HAP-1 (cell line): ENCODE measurements at places on chromosomes 4 and X.
A peak's percentile ranks its signal among the peaks of the same experiment; 100 is the strongest.

DNA sequence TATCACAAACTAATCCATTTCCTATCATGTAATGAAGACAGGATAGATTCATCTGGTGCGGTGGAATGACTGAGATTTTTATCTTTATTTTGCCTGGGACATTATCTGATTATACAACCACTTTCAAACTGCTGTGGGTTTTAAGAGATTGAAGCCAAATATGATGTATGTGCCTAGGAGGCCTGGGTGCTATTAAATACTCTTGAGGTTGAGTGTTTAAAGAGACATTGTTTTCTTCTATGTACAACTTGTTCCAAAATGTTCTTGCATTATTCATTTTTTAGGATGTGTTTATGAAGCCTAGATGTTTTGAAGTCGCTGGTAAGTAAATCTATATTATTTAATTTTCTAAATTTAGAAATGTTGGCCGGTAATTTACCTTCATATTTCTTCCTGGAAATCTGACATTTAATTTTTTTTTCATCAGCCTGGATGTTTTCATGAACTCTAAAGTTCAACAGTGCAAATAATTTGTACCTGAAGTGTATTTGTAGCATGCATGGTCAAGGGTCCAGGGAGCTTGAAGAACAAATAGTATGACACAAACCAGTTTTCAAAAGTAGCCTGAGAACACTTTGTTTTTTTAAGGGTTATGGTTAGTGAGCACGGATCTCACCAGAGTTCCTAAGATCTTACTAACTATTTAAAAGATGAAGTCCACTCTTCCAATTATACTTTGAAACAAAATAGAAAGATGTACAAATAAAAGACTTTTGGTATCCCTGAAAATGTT lies 72.8 kb upstream of the ATP8A1 start:
- no peak for DNase-seq

DNA sequence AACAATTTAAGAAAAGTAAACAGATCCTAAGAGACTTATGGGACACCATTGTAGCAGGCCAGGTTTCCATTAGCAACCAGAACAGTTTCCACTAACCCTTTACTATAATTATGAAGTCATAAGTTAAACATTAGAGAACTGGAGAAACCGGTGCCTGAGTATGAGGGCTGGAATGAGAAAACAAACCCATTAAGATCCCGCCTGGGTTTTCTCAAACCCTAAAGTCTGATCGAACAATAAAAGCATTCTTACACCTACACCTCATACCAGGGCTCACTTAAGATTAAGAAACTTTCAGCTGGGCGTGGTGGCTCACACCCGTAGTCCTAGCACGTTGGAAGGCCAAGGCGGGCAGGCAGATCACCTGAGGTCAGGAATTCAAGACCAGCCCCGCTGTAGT lies 13.7 kb upstream of the DHX15 start:
- no peak for DNase-seq

GRCh38 chr4:148059617-148060180 lies 327.8 kb downstream of the ARHGAP10 start:
- no peak for DNase-seq

DNA sequence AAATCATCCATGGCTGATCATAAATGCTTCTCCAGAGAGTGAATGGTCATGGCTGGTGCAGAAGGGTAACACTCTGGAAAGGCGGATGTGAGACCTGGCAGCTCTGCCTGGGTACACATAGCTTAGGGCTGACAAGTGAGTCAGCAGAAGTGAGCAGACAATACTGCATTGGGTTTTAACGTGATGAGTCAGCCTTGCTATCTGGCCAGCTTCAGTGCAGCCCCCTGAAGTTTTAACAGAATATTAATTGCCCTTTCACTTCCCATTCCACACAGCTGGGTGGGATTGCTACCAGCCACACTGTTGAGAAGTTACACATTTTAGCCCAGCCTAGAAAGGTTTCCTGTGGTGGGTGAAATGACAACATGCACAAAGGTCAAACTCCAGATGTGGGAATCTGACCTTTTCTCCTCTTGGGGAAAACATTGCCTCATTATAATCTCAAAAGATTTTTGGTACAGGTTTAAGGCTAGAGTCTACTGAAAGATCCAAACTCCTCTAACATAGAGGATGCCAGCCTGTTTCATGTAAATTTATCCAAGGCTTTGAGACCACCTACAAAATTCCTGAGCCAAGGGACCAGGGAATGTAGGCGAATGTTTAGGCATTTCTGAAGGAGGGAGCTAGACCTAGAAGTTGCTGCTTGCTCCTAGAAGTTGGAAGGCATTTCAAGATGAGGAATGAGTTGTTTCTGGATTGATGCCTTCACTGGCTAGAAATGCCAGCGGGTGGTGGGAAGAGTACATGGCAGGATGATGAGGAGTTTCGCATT lies 230.3 kb upstream of the PGRMC2 start:
- no peak for DNase-seq

DNA sequence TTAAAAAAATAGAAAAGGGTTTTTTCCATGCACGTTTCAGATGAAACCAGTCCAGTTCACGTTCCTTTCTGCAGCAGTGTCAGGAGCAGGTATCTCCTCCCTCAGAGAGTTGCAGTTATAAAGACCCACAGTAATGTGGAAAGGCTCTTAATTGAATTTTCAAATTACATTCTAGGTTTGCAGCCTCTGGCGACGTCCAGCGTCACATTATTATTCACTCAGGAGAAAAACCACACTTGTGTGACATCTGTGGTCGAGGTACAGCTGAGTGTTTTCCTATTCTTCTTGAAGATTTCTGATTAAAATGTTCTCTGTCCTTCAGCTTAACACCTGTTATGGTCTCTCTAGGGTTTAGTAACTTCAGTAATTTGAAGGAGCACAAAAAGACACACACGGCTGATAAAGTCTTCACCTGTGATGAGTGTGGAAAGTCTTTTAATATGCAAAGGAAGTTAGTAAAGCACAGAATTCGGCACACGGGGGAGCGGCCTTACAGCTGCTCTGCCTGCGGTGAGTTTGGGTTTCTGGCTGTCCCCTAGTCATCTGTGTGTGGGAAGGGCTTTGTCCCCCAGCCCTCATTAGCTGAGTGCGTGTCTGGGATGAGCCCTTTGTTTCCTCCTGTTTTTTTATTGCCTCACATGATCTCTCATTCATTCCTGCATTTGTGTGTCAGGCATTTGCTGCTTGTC lies 25.6 kb downstream of the ZBTB49 start:
- no peak for DNase-seq

- no peak for DNase-seq
These were observed 754 bp upstream of the KLF3 start for GRCh38 chr4:38663090-38663800.

- peak; percentile 60 for DNase-seq
These were observed 39.5 kb upstream of the CD40LG start for GRCh38 chrX:136608295-136608933.
